ENCODE measurements at places on chromosomes 13 and 19.
A peak's percentile ranks its signal among the peaks of the same experiment; 100 is the strongest.

- no peak for DNase-seq
Measured at GRCh38 chr19:53007606-53008005, 6.1 kb upstream of the ERVV-1 start.

GRCh38 chr19:57103573-57104277, 16.1 kb upstream of the USP29 start:
- peak; percentile 22 for DNase-seq

- DNase-seq: no peak
Measured at GRCh38 chr13:103140001-103140671, 73.9 kb upstream of the SLC10A2 start.

DNA sequence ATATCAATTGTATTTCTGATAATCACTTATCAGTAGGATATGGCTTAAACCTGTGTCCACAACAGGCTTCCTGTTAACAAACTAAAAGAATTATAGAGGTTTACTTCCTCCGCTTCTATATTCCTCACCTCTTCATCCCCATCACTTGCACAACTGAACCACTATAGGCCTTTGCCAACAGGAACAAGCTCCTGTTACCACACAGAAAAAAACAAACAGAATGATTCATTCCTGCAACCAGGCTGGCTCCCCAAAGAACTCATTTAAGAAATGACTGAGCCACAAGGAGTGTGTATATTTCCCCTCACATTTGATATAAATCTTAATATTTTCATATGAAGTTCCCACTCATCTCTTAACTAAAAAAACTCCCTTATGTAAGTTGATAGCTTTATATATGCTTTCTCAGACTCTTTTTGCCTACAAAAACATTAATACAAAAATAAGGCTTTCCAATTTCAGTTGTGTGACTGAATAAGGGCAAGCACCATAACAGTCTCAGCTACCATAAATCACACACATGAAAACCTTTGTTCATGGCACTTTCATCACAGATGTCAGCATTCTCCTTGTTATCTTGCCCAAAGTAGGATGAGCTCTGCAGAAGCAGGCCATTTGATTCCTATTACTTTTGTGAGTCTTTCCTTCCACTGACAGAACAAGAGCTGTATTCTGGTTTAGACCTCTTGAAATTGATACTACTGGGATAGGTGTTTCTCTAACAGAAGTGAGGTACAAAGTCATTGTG, 366.8 kb downstream of the SLITRK1 start:
- no peak for DNase-seq

- peak; percentile 82 for DNase-seq
Measured at GRCh38 chr19:46704379-46705076, 12.4 kb downstream of the PRKD2 start.

GRCh38 chr19:45059258-45059965, 16.9 kb downstream of the ZNF296 start:
- DNase-seq: peak; percentile 70

GRCh38 chr19:50639121-50640112, at the start of gene SYT3:
Gene SYT3 (minus strand): TSS chr19:50639881. CDS start chr19:50637411, 2,470 bp downstream.
- DNase-seq: peak; percentile 19

DNA sequence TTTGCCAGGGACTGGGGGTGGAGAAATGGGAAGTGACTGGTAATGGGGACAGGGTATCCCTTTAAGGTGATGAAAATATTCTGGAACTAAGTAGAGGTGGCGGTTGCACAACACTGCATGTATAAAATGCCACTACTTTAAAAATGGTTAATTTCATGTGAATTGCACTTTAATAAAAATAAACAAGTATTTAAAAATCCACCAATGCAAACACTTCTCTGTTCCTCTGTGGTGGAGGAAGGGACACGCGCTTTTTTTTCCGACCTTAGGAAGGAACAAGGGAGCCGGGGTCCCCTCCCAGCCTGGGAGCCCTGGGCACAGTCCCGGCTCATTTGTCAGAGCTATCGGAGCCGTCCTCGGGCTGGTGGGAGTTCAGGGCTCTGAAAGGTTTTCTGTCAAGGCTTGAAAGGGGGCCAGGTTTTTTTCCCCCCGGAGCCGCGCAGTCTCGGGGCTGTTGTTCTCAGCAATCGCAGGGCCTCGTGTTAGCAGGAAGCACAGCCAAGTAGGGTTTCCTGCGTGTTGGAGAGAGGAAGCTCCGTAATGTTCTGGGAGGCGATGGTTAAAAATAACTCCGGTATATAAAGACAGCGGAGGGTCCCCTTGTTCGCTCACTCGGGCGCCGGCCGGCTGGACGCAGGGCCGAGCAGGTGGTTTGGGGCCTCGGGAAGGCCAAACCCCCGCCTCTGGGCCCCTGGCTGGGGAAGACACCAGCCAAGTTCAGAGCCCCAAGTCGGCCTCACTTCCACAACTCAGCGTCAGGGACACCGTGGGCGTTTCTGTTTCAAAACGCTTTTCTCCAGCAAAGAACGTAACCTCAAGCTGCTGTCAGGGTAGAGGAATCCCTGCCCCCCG, 41.2 kb upstream of the KLF2 start:
- peak; percentile 71 for DNase-seq

Data from stimulated activated CD8-positive, alpha-beta memory T cell treated with anti-CD3 and anti-CD28 coated beads, Interleukin-4, amount 100 ng/mL, for 24 hours (primary cell).